ENCODE measurements at places on chromosomes 3 and 15.

DNA sequence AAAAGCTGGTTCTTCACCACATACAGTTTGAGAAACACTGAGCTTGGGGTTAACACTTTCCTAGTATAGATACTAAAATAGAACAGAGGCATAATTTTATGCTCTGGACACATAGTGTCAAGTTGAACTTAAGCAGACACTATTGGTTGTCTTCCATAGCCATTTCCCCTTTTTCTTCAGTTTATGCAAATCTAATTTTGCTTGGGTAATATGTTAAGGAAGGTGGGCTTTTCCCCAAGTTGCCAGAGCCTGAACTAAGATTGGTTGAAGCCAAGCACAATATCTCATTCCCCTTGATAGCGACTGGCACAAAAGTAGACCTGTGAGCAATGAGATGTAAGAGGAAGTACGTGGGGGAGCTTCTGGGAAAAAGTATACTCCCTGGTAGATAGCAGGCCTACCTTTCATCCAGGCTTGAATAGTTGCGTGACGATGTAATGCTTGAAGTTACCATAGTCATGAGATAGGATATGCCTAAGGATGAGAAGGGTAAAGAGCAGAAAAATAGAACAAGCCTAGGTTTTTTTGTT lies 4.5 kb upstream of the POPDC2 start:
- peak; percentile 21 for DNase-seq

DNA sequence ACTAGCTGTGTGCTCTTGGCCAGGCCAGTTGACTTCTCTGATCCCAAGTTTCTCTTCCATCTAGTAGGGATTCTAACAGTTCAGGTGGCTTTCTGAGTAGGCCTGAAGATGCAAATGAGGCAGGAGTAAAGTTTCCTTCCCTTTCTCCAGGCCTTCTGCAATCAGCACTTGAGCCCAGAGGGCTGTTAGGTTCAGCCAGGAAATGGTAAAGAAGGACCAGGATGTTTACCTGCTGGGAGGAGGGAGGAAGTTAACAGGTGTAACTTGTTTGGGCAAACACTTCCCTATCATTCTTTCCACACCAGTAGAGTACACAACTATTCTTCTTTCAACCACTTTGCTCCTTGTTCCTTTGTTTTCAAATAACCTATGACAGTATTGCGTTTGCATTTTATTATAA lies 13.3 kb upstream of the TNFSF10 start:
- no peak for DNase-seq

DNA sequence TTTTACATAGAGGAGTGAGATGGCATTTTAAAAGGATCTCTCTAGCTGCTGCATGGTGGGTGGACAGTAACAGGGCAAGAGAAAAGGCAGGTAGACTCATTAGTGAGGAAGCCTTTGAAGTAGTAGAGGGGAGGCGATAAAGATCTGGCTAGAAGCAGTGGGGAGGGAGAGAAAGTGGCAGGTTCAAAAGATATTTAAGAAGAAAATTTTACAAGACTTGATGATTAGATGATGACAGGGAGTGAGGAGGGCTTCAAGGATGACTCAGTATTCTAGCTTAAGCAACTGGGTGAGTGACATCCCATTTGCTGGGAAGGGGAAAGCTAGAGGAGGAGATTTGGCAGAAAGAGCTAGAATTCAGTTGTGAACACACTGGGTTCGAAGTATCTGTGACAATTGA lies 3.8 kb upstream of the BRPF1 start:
- DNase-seq: no peak

DNA sequence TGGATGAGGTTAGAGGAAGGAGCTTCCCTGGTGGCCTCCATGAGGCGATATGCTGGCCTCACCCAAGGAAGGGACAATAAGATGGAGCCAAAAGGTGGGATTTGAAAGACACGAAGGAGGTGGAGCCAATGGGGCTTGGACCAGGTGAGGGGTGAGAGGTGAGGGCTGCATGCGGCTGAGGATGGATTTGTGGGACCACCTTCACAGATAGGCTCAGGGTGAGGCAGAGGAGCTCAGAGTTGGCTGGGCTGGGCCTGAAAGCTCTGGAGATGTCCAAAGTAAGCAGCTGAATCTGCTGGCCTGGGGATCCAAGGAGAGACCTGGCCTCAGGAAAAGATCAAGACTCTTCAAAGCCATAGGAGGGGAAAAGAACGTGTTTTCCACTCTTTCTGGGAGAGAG lies 49.8 kb downstream of the EXOG start:
- no peak for DNase-seq

- no peak for DNase-seq
Observed at GRCh38 chr3:65582012-65582717, 456.6 kb downstream of the MAGI1 start.

GRCh38 chr3:54168451-54168850 lies 46.1 kb downstream of the CACNA2D3 start:
- no peak for DNase-seq

DNA sequence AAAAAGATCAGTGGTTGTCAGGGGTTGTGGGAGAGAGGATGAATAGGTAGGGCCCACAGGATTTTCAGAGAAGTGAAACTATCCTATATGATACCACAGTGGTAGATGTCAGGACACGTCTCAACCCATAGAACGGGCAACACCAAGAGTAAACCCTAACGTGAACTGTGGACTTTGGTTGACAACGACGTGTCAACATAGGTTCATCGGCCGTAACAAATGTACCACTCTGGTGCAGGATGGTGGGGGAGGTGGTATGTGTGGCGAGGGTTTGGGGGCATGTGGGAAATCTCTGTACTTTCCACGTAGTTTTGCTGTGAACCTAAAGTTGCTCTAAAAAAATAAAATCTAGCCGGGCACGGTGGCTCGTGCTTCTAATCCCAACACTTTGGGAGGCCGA lies 13.0 kb upstream of the PIGZ start:
- DNase-seq: no peak

GRCh38 chr3:157373783-157374182 lies 62.9 kb upstream of the PTX3 start:
- no peak for DNase-seq

GRCh38 chr15:68695061-68695595 lies 116.3 kb downstream of the CORO2B start:
- DNase-seq: no peak

DNA sequence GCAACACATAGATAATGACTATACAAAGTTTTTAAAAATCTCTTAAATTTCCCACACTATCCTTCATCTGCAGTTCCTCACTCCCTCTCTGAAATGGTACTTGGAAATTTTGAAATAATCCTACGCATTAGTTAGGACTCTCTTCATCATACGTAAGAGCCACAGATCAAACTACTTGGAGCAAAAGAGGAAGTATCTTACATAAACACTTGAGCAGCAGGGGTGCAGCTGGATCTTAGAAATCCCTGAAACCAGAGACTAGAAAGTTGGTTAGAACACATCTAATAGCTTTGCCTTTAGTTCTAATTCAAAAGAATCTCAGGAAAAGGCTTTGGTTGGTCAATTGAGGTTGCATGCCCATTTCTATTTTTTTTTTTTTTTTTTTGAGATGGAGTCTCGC lies 38.8 kb upstream of the ZNF445 start:
- no peak for DNase-seq

DNA sequence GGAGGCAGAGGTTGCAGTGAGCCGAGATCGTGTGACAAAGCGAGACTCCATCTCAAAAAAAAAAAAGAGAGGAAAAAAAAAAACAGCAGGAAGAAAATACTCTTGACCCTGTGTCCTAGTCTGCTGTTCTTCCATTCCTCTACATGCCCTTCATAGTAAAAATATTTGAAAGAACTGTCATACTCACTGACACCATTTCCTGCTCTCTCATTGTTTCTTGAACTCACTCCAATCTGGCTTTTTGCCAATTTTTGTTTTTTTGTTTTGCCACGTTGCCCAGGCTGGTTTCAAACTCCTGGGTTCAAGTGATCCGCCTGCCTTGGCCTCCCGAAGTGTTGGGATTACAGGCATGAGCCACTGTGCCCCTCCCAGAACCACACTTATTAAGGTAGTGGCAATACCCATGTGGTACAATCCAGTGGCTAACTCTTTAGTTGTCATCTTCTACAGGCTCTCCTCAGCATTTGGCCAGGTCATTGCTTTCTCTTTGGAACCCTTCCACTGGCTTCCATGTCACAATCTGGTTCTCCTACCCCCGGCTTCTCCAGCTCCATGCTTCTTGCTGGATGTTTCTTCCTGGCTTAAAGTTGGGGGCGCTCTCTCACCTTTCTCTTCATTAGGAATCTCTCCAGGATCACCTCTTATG lies 238.2 kb upstream of the C2CD4B start:
- no peak for DNase-seq

DNA sequence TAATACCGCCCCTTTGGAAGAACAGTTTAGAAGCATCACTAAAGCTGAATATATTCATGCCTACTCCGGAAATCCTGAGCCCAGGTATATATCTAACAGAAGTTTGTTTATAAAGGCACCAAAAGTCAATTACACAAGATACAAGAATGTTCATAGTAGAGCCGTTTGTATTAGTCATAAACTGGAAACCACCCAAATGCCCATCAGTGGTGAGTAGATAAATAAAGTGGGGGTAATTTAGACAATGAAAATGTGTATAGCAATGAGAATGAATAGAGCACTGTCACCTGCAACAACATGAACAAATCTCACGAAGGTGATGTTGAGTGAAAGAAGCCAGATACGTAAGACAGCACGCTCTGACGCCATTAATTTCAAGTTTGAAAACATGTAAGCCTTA lies 68.3 kb upstream of the GLCE start:
- no peak for DNase-seq

GRCh38 chr15:90561344-90562244 lies 31.9 kb downstream of the CRTC3 start:
- no peak for DNase-seq

DNA sequence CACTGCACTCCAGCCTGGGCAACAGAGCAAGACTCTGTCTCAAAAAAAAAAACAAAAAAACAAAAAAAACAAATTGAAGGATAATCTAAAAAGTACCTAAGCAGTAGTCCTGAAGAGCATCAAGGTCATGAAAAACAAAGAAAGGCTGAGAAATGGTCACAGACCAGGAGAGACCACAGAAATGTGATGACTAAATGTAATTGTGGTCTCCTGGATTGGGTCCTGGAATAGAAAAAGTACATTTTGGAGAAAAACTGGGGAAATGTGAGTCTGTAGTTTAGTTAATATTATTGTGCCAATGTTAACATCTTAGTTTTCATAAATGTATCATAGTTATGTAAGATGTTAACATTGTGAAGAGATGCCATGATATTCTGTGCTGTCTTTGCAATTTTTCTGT lies 267.5 kb upstream of the NR2E3 start:
- DNase-seq: no peak

- DNase-seq: no peak
Observed at GRCh38 chr15:51849860-51850259, 20.4 kb downstream of the TMOD3 start.

DNA sequence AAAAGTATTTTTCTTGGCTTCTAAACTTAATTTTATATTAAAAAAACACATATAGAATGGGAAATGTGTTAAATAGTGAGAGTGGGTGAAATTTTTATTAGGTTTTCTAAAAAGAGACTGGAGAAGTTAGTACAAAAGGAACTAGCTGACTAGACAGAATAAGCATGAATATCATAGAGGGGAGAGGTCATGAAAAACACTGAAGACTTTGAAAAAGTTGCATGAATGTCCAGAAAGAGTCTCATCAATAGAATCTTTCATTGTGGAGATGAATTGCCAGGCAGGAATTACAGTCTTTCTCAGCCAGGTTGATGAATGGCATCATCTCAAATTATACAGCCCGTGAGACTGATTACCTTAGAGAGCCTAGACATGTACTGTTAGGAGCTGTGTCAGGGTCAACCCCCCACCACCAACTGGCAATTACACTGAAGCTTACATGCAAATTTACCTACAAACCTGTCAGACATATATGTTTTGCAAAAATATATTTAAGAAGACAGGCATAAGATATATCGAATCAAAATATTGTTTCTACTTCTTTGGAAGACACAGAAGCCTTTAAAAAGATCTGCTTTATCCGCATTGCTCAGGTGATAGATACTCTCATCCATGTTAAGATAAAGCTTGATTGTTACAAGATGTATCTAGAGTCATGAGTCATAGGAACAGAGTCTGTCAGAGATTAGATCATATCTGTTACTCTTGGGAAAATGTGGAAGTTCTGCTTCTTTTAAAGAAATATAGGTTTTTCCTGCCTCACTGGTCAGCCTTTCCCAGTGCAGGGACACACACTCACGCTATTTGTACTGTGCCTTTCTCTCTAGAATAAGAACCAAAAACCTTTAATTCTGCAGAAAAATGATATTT lies 34.8 kb upstream of the PFN2 start:
- DNase-seq: no peak
